ENCODE measurements at places on chromosomes 13 and 19. TPM values are rescaled to one million over a fixed set of nuclear protein-coding genes. Genes with fewer than 3 reads are reported as not detected.

DNA sequence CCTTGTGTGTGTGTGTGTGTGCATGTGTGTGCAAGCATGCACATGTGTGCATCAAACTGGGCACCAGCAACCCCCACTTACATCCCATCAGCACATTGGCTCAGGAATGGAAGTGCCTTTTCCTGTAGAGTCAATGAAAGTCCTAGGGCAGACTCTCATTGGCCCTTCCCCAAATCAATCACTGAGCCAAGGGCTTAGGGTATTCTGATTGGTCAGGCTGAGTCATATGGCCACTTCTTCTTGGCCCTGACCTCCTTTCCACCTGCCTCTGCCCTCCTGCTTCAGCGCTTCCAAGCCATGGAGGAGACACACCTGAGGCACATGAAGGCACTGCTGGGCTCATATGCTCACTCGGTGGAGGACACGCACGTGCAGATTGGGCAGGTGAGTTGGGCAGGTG lies 20.9 kb downstream of the FCHO1 start:
- no peak for DNase-seq

- DNase-seq, result no peak
These were observed 1248.9 kb upstream of the MIR17HG start for GRCh38 chr13:90098577-90098976.

- DNase-seq, result peak; percentile 20
These were observed 18.4 kb downstream of the TEX29 start for GRCh38 chr13:111338841-111339240.

DNA sequence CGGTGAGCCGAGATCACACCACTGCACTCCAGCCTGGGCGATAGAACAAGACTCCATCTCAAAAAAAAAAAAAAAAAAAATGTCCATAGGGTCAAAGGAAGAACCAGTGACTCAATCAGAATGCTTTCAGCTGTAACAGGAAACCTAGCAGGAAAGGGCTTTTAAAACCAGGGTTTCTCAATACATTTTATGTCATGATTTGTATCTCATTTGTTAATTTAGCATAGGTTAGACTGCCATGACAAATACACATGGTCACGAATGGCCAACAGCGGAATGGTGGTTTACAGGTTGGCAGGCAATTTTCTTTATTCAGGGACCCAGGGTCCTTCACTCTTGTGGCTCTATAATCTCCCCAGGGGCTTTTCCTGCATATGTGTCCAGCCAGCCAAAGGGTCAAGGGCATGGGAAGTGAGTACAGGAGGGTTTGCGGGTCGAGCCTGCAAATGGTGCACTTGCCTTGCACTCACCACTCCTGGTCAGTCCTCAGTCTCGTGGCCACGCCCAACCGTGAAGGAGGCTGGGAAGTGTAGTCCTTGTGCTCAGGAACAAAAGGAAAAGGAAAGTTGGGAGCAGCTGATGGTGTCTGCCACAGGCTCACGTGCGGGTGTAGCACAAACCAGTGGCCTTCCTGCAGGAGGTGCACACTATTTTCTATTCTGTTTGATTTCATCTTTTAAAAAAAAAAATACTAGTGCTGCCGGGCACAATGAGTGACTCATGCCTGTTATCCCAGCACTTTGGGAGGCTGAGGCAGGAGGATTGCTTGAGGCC lies 14.8 kb downstream of the DHX34 start:
- peak; percentile 72 for DNase-seq

DNA sequence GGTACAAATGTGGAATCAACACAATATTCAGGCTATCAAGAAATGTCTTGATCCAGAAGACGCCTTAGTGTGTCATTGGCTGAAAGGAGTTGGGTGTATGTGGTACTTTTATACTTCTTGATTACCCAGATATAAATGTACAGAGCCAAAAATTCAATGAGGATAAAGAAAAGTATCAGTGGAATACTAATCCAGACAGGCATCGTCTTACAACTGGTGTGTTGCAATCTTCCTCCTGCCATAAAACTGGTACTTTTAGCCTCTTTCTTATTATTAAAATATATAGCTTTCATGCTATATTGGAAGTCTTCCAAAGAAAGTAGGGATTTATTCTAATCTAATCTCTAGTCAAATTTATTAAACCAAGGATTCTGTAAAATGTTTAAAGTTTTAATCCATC lies 388.6 kb upstream of the MIR17HG start:
- DNase-seq, result no peak

- DNase-seq, result peak; percentile 97
These were observed at the start of gene ZNF587B for GRCh38 chr19:57830071-57830602. Gene ZNF587B (plus strand): TSS chr19:57830299. CDS start chr19:57830529, 230 bp downstream.

ZNF155 gene
- total RNA-seq, result 13.1 TPM

RPL36 gene
- total RNA-seq, result 1,028 TPM

- DNase-seq, result peak; percentile 95
These were observed at the start of the genes MAN2B1 and WDR83 for GRCh38 chr19:12666265-12667048. Gene MAN2B1 (minus strand): TSS chr19:12666742. CDS start chr19:12666701, 41 bp downstream. Gene WDR83 (plus strand): TSS chr19:12666807. CDS start chr19:12669791, 2,984 bp downstream.

GRCh38 chr13:73025217-73026012 lies 33.4 kb upstream of the KLF5 start:
- DNase-seq, result no peak

- DNase-seq, result no peak
These were observed 14.7 kb downstream of the RRAS start for GRCh38 chr19:49624967-49625910.

- DNase-seq, result no peak
These were observed 1.9 kb upstream of the ITM2B start for GRCh38 chr13:48231080-48231479.

- no peak for DNase-seq
These were observed 11.7 kb upstream of the TRIM13 start for GRCh38 chr13:49985129-49985528.
